NCI-H1048 (cell line): ENCODE measurements at places on chromosomes 3 and 15.

- DNase-seq, result no peak
These were observed 7.2 kb downstream of the CLCN2 start for GRCh38 chr3:184354121-184354728.

- no peak for DNase-seq
These were observed 67.1 kb downstream of the CEMIP start for GRCh38 chr15:80846031-80846815.

DNA sequence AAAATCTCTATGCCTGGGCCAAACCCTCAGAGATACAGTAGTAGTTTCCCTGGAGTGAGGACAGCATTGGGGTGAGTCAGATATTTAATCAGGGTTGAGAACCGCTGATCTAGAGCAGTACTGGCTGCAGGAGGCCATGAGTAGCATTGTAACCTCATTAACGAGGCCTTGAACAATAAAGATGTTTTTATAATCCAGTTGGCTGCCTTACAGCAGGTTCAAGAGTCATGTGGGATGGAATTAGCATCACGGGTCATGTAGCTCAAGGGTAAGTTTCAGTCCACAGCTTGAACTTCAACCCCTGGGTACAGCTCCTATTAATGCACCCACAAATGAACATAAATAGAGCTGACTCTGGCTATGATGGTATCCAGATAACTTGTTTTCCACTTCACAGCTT is 5.1 kb downstream of the HPS3 start:
- no peak for DNase-seq

GRCh38 chr3:136836511-136837156 is 17.7 kb downstream of the SLC35G2 start:
- DNase-seq, result no peak

- no peak for DNase-seq
These were observed 5.9 kb upstream of the EDEM1 start for GRCh38 chr3:5181469-5182141.

DNA sequence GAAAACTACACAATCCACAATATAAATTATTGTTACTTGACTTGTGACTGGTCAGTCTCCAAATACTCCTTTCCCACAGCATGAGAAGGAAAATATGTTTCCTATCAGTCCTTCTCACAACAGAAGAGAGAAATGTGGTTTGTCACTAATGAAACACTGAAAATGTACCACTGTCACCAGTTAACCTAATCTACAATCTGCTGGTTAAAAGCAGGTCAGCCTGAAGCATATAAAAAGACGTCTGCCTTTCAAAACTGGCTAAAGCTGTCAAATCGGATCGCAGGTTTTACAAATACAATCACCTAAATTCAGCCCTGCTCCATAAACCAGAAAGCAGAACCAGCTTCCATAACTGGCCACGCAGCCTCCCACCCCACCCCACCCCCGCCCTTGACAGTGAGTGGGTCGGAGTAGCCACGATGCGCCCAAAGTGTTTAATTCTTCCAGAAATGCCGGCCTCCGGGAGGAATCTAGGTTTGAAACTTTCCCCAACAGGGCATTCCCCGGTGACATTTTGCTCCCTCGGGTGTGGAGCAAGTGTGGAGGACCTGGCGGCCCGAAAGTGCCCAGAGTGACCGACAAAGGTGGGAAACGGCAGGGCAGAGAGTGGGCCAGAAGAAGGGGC is 682 bp downstream of the ETFA start:
- DNase-seq, result no peak

DNA sequence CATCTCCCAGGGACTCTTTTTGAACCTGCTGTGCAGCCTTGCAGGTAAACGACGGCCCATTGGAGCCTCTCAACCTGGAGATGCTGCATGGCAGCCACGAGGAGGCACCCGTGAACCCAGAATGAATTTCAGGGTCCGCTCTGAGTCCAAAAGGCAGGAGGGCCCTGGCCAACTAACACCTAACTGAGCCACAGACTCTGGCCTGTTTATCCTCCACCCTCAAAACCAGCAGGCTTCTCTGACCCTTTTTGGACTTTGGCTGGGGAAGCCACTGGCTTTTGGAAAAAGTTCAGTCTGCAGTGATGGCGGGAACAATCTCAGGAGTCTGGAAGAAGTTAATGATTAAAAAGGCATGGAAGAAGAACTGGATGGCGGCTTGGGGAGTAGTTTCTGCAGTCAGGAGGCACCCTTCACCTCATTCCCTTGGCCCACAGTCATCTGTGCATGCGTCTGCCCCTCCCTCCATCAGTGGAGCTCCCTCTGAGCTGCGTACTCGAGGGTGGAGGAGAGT is 4.1 kb downstream of the PXYLP1 start:
- no peak for DNase-seq

- no peak for DNase-seq
These were observed 27.2 kb upstream of the GLCE start for GRCh38 chr15:69132977-69133861.

DNA sequence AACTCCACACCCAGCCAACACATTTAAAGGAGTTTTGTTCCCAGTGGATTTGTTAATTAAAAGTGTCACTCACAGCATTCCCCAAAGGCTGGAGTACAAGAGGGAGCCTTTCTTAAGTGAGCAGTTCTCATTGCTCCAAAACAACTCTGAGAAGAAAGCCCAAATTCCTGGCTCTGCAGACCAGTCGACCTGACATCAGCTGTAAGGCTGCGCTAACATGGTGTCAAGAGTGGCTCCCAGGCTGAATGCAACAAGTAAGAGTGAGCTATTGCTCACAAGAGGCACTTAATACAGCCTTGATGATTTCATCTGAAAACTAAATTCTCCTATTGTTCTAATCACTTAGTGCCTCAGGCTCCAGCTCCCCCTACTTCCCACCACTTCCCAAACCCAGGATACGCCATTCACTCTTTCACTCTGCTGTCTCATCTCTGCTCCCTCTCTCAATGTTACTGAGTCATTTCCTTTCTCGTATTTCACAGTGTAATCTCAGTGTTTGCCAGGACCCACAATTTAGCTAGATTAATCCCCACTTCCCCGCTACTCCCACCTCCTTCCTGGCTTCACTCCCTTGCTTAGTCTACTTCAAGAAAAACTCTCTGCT is 81.8 kb downstream of the WWTR1 start:
- DNase-seq, result no peak

DNA sequence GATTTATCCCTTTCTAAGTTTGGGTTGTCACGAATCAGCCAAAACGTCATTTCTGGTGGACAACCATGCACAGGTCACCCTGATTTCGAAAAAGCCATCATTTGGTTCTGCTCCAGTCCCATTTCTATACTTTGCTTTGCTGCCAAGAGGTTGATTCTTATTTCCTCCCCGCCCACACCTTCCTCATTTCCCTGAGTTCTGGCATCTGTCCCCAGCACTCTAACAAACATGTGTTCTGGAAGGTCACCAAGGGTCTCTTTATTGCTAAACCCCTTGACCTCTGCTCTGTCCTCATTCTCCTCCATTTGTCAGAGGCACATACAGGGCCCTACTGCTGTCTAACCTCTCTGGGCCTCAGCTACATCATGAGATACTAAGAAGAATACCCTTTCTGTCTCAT is 36.4 kb upstream of the PTPRG start:
- no peak for DNase-seq

- DNase-seq, result no peak
These were observed 24.1 kb downstream of the ZNF592 start for GRCh38 chr15:84772467-84772866.

DNA sequence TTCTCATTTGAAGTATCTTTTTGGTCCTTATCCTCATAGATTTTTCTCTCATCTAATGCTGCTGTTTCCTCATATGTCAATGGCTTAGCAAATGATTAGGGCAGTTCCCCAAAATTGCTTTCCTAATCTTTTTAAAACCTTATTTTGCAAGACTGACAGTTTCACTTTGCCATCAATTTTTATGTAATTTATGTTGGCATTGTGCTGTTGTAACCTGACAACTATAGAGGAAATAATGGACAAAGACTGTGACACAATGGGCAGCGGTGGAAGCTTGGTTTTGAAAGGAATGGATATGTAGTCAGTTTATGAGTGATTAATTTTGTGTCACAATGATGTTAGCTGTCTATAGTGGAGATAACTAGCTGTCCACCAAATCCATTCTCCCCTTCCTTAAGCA is 10.6 kb upstream of the SH3BP5 start:
- DNase-seq, result no peak

GRCh38 chr3:101902041-101902440 is 52.7 kb downstream of the NFKBIZ start:
- DNase-seq, result no peak

DNA sequence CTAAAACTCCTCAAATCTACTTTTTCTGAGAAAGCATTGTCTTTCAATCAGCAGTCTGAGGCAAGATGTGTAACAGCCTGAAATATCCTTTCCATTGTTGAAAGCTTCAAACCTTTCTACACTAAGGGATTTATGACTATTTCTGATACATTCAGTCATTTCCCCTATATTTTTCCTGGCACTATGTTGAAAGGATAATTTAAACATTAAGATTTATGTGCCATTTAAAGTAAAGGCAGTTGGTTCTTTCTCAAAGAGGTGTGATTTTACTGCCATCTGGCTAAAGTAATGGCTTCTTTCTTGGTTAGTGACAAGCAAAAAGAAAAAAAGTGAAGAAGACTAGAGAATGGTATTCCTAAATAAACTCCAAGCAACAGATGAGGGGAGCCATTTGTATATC is 249.6 kb upstream of the COL8A1 start:
- no peak for DNase-seq

- no peak for DNase-seq
These were observed 30.9 kb downstream of the MGLL start for GRCh38 chr3:127791221-127791913.

GRCh38 chr3:119555309-119555735 is 4.1 kb downstream of the CD80 start:
- DNase-seq, result no peak

DNA sequence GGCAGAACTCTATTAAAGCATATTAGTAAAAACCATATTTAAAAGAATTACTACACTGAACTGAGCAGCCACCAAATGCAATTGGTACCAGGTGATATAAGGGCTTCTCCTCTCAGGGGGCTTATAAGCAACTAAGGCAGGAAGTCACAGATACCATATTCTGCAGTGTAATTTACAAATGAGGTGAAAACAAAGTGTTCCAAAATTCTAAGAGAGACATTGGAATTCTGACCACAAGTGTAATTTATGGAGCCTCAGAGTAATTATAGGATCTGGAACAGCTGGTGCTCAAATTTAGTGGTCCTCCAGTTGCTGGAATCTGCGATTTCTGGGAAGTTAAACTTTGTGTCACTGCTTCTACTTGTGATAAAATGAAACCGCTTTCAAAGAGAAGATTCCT is 3.1 kb upstream of the NR1I2 start:
- no peak for DNase-seq

DNA sequence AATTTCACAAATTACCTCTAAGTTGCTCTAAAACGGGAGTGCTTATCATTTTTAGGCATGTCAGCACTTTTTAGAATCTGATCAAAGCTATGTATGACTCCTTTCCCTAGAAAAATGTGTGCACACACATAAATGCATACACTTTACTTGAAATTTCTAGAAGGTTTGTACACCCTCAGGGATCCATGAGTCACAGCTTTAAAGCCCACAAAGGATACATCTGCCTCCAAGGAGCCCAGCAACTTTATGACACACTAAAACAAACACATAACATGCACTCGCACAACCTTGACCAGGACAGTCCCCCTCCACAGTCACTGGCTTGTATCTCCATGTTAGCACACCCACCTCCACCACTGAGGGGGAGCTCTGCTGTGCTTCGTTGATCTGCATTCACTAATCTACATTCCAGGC is 722.0 kb upstream of the CFAP20DC start:
- no peak for DNase-seq

GRCh38 chr15:89442671-89443307 is 53.6 kb downstream of the RHCG start:
- no peak for DNase-seq

DNA sequence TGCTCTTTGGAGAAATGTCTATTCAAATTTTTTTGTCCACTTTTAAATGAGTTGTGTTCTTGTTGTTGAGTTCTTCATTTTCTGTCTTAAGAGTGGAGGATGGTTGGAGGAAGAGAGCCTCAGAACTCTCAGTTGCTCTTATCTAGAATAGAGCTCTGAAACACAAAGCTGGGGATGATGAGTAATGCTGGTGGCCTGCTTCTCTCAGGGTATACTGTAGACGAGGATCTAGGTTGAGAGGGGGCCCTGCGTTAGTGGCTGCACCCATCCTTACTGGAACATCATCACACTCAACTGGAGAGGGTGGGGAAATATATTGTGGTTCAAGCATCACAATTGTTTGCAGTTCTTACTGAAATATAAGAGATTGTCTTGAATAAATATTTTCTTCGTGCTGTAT is 1.8 kb downstream of the SPTSSB start:
- DNase-seq, result no peak

DNA sequence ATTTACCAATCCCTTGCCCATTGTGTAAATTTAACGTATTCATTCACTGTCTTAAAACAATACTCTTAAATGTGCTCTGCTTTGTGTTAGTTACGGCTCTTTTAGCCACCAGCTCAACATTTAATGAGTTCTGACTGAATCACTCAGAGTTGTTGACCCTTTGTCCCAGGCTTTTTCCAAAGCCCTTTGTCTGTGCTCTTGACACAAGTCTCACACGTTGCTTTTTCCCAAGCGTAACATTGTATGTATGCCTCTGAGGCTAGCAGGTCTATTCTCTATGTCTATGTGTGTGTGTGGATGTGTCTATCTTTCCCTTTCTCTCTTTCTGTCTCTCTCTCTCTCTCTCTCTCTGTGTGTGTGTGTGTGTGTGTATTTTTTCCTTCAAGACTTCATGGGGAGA is 435.4 kb upstream of the GOLIM4 start:
- DNase-seq, result no peak

GRCh38 chr3:133987948-133988484 is 41.7 kb downstream of the SLCO2A1 start:
- DNase-seq, result no peak

- no peak for DNase-seq
These were observed 88.7 kb downstream of the NCEH1 start for GRCh38 chr3:172622156-172622555.
